ENCODE measurements at places on chromosomes 11 and 22. TPM values are rescaled to one million over a fixed set of nuclear protein-coding genes. Genes with fewer than 3 reads are reported as not detected.

DNA sequence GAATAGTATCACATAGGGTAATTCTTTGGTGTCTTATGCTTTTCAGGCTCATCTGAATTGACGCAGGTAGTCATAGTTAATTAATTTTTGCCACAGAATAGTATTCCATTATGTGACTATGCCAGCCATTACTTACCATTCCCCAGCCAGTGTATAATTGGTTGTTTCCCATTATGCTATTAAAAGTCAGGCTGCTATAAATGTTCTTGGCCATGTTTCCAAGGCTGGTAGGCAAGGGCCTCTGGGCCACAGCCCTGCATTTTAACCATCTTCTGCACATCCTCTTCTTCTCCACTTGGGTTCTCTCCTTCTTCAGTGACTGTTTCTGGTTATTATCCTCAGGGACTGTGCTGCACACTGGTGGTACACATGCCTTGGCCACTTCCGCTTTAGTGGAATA lies 190.9 kb downstream of the ADAMTS15 start:
- DNase-seq, result no peak

DNA sequence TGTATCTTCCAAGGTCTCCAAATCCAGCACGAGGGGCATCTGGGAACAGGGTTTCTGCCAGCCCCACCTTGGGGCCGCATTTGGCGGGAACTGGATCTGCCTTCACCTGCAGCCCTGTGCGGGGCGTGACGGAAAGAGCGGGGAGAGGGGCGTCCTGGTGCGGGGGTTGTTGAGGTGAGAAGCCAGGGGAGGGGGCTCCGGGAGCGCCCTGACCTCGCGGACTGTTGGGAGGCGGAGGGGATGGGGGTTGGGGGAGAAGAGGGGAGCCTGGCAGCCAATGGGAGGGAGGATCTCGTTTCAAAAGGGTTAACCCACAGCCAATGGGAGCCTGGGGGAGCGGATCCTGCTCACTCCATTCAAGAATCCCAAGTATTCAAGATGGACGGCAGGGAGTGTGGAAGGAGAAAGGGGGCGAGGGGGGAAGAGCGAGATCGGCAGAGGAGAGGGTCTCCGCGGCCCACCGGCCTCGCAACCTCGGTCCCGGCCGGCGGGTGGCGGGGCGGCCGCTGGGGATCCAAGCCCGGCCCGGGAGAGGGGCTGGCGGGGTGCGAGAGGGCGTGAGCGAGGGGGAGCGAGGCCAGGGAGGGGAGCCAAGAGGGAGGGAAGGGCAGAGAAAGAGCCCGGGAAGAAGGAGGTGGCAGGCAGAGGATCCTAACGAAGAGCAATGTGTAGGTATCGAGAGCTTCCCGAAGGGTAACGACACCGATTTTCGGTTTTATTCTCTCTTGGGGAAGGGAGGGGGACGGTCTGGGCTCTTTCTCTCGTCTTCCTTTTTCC lies 11.5 kb downstream of the YPEL4 start:
- DNase-seq, result peak; percentile 88

GRCh38 chr11:118082880-118083552 lies 3.7 kb downstream of the SMIM35 start:
- DNase-seq, result no peak

DNA sequence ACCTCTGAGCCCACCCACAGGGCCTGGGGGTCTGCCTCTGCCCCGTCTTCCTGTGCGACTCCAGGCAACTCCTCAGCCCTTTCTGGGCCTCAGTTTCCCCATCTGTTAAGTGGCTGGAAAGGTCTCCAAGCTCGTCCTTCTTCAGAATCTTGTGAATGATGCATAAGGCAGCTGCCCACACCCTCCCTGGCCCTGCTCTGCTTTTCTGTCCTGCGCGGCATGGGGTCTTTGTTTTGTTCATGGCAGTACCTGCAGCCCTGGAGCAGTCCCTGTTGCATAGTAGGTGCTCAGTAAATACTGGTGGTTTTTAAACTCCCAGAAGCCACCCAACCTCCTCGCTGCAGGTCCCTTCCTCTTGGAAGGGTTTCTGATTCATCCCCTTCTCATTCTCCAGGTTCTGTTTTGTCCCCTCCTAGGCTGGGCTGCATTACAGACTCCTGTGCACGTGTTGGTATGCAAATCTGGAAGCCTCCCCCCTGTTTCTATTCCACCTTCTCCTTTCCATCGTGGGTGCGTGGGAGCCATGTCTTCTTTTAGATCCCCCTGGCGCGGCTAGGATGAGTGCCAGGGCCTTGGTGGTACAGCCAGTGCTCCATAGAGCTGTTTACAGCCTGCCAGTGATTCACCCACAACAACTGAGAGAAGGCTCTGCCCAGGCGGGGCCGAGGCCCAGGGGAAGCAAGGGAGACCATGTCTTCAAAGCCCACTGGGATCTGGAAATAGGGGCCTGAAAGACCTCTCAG lies 19.3 kb upstream of the SYT7 start:
- DNase-seq, result no peak

Gene CARS1
- 33.8 TPM for total RNA-seq

Gene TANGO2
- total RNA-seq, result 8.2 TPM

DNA sequence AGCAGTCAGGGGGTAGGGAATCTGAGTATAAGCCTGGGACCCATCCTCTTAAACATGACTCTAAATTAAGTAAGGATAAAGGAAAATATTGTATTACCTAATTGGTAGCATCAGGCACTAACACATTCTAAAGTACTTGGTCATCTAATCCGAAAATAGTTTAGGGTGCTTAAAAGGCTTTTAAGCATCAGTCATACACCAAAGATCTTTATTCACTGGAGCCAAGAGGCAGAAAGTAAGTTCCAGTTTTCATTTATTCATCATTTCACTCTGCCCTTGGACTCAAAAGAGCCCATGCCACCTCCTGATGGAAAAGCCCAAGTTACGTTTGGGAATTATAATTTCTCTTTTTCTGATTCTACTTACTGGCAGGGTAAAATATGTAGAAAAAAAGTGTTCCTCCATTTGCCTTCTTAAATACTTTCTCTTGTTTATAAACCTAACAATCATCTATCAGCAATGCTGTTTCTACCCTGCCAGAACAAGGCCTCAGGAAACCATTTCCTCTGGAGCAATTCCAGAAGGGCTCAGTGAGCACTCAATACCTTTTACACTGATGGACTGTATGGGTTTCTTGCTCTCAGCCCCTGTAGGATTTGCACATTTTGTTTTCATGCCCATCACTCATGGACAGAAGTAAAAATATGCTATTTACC lies 120.1 kb upstream of the SLC5A12 start:
- DNase-seq, result no peak

GRCh38 chr11:9726321-9727022 lies 62.6 kb downstream of the SWAP70 start:
- DNase-seq, result no peak

Gene CRYBB3
- not detected for total RNA-seq

Gene ACTN3
- not detected for total RNA-seq

Gene SEPTIN5
- 132 TPM for total RNA-seq

DNA sequence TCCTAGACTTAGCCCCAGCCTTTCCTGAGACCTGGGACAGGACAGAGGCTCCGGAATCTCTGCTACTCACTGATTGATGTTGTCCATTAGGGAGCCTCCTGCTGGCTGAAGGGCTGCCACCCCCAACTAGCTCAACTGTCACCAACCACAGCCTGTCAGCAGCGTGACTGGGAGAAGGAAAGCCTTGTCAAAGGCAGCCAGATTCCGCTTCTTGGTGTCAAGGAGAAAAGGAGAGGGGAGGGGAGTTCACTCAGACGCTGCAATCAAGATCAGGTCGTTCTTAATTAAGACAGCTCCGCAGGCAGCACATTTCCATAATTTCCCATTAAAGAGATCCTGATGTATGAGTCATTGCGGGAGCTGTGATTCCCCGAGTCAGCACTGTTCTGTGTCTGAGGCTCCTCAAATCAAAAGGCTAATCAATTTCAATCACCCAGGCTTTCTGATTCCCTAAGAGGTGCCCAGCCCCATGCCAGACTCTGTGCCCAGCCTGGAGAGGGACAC lies 152.8 kb upstream of the ZBED5 start:
- DNase-seq, result peak; percentile 20

DNA sequence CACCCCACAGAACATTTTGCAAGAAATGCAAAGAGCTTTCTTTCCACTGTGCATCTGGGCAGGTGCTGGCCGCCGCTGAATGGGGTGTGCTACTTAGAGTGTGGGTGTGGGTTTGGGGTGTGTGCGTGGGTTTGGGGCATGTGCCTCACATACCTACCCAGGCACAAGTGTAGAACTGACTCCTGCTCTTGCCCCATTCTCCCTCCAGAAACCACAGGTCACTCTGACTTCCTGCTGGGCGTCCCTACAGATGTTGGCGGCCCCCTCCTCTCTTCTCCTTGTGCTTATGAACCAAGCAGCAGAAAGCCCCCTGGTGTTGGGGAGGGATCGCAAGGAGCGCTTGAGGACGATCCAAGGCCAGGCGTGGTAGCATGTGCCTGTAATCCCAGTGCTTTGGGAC lies 63.9 kb downstream of the GRIK4 start:
- DNase-seq, result no peak

Gene HEPHL1
- total RNA-seq, result not detected

DNA sequence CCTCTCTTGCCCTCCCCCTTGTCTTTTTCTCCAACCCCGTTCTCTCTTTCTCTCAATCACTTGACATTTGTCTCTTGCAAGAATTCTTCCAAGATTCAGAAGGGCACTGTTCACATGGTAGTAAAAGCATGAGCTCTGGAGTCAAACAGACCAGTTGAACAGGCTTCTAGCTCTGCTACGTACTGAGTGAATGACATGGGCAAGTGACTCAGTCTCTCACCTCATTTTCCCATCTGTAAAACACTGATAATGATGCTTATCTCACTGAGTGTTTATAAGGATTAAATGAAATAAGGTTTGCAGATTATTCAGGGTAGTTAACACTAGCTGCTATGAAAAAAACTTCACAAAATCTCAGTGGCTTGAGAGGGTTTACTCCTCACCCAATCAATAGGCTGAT lies 5.9 kb upstream of the IL10RA start:
- no peak for DNase-seq

Gene CCDC88B
- 0.82 TPM for total RNA-seq

Gene OR8G1
- not detected for total RNA-seq

GRCh38 chr22:19060356-19061009 lies 61.7 kb downstream of the DGCR2 start:
- no peak for DNase-seq

Gene PES1
- total RNA-seq, result 52.2 TPM

Gene DEPDC7
- 1.6 TPM for total RNA-seq

DNA sequence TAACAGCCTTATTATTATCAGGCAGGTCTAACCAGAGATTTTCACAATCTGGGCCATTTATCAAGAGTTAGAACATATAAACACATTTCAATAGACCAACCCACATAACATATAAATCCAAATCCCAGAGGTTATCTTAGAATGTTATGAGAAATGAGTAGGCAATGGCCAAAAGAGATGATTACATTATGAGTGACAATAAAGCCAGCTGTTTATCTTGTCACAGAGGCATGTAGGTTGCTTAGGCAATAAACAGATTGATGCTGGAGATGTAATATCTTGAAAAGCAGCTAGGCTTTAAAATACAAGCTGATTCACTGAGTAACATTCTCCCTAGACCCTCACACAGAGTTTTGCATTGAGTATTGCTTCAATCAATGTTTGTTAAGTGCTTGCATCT lies 148.5 kb upstream of the SESN3 start:
- DNase-seq, result no peak

- no peak for DNase-seq
Observed at GRCh38 chr11:58497951-58498350, 10.0 kb downstream of the OR5B21 start.

Gene OR51E2
- total RNA-seq, result under 0.01 TPM

- no peak for DNase-seq
Observed at GRCh38 chr11:102361086-102362031, 14.3 kb downstream of the BIRC2 start.

GRCh38 chr11:35550374-35551036 lies 25.1 kb upstream of the PAMR1 start:
- DNase-seq, result no peak

GRCh38 chr22:26941896-26942636 lies 284.7 kb downstream of the MIAT start:
- no peak for DNase-seq

- DNase-seq, result peak; percentile 85
Observed at GRCh38 chr22:23849009-23850006, 8.4 kb upstream of the SLC2A11 start.

GRCh38 chr11:76322540-76322939 lies 58.4 kb downstream of the THAP12 start:
- no peak for DNase-seq

DNA sequence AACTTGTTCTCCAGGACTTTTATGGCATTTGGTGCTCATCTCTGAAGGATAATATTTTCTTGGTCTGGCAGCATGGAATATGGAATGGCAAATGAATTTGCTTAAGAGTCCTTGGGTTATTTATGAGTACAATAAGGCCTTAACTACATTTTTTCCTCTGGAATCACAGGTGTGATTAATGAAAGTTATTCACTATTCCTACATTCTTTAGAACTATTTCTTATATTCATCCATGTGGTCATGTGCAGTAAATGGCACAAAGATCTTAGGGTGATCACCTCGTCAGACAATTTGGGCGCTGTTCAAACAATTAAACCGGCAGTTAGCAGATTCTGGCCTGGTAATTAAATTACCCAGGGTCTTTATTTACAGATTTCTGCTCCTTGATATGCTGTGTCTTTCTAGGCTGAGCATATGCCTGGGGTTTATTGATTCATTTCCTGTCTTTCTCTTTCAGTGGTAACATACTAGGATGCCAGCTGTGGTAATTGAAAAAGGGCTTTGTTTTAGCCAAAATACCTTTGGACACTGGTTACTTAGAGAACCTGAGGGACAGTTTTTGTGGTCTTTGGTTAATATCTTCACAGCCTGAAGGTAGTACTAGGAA lies 31.6 kb downstream of the SIK2 start:
- DNase-seq, result no peak

Gene MRGPRF
- 1.2 TPM for total RNA-seq

Gene CECR2
- total RNA-seq, result 2.9 TPM

DNA sequence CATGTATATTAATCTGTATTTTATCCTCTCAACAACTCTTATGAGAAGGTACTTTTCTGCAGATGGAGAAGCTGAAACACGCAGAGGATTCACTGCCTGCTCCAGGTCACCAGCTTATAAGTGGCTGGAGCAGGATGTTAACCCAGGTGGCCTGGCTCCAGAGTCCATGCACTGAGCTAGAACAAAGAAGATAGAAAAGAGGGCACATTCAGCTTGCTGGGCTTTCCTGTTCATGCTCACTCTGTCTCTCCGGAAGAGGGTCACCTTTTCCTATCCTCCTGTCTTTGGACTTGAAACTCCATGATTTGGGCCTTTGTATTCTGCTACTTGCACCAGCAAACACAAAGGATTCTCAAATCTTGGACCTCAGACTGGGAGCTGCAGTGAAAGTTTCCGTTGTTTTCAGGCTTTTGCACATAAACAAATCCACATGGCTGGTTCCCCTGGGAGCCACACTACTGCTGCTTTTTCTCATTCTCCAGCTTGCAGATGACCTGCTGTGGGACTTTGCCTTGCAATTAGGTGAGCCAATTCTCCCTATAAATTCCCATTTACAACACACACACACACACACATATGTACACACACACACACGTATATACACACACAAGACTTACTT lies 117.3 kb upstream of the GRK3 start:
- DNase-seq, result no peak
